ENCODE measurements at places on chromosomes 3 and 15.

GRCh38 chr15:63414474-63415120 lies 33.0 kb upstream of the CA12 start:
- no peak for DNase-seq

DNA sequence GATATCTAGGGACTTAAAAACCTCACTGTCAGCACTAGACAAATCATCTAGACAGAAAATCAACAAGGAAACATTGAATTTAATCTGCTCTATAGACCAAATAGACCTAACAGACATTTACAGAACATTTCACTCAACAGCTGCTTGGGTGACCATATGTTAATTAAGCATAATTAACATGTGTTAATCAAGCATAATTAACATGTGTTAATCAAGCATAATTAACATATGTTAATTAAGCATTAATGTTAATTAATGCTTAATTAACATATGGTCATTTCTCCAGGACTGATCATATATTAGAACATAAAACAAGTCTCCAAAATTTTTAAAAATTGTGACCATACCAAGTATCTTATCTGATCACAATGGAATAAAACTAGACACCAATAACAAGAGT lies 137.3 kb upstream of the MME start:
- DNase-seq, result no peak

DNA sequence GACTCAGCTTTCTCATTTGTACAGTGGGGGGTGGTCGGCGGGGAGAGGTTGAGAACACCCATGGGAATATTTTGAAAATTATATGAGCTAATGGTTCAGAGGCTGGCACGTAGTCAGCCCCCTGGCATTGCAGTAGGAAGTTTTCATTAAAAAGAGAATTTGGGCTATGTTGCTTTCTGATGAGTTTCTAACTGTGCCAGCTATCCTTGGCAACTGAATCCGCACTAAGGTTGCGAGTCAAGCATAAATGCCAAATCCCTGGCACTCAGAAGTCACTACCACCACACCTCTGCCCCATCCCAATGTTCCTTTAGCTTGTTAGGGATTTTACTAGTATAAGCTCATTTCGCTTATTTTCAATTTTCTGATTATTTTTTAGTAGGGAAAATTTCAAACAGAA lies 91.6 kb downstream of the DNASE1L3 start:
- DNase-seq, result no peak

GRCh38 chr3:168647582-168647981 lies 551.9 kb upstream of the GOLIM4 start:
- DNase-seq, result no peak

GRCh38 chr3:48429317-48429959 lies 448 bp downstream of the PLXNB1 start:
- peak; percentile 19 for DNase-seq

- no peak for DNase-seq
Measured at GRCh38 chr3:185702262-185703225, 116.4 kb downstream of the SENP2 start.

DNA sequence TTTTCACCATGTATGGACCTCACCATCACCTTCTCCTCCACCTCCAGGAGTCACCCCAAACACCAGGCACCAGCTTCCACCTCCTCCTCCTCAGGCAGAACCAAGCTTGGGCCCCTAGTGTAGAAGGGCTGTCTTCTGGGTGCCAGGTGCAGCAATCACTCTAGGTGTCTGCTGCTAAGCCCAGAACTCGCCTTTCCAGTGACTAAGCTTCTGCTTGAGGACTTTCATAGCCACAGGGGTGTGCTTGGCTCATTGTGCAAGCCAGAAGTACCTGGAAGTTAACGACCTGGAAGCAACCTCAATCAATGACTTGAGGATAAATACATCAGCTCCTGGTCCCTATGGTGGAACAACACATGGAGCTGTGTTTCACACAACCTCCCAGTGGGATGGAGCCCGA lies 49.8 kb upstream of the PXYLP1 start:
- DNase-seq, result no peak

DNA sequence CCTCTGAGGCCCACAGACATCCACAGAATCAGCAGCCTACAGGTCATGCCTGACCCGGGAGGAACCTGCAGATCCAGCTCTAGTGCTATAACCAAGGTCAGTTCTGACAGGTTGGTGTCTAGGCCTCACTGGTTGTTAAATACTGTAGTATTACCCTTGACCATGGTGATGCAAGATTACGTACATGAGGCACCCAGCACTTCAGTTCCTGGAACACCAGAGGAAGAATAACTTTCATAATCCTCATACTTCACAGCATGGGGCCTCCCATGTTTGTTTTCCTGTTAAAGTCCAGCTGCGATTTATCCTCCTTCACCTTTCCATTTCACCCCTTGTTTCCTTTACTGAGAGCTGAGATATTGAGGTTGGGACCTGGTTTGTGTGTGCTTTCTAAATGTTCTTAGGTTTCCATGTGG lies 34.4 kb upstream of the GLCE start:
- DNase-seq, result peak; percentile 37

- DNase-seq, result no peak
Measured at GRCh38 chr15:51126842-51127241, 32.1 kb upstream of the TNFAIP8L3 start.

GRCh38 chr3:52012699-52013098 lies 17.0 kb upstream of the RPL29 start:
- no peak for DNase-seq

DNA sequence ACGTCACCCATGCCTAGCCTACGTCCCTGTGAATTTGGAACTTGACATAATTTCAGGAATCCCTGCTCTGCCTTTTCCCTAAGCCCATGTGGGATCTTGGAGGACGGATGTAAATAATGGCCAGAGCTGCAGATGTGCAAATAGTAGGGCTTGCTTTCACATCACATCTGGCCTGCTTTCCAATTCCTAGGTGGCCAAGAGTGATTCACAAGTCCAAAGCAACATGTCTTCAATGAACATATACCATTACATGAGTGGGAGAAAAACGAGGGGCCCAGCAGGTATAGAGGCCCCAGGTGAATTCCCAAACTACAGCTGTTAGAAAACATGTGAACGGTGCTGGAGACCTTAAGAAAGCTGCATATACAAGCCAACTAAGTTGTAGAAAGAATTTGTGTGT lies 214.6 kb downstream of the MAGI1 start:
- no peak for DNase-seq

DNA sequence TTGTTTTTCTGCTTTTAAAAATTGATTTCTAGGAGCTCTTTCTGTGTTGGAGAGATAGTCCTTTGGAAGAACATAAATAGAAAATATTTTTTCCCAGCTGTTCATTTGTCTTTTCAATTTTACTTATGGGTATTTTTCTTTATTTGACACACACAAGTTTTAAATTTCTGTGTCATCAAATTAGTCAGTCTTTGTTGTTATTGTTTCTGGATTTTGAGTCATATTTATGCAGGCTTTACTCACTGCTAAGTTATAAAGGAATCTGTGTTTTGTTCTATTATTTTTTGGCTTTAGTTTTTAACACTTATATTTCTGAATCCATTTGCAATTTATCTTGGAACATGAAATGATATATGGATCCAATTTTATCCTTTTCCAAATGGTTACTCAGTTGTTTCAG lies 5.9 kb upstream of the GHSR start:
- no peak for DNase-seq

GRCh38 chr3:29605845-29606244 lies 325.0 kb downstream of the RBMS3 start:
- DNase-seq, result peak; percentile 63

DNA sequence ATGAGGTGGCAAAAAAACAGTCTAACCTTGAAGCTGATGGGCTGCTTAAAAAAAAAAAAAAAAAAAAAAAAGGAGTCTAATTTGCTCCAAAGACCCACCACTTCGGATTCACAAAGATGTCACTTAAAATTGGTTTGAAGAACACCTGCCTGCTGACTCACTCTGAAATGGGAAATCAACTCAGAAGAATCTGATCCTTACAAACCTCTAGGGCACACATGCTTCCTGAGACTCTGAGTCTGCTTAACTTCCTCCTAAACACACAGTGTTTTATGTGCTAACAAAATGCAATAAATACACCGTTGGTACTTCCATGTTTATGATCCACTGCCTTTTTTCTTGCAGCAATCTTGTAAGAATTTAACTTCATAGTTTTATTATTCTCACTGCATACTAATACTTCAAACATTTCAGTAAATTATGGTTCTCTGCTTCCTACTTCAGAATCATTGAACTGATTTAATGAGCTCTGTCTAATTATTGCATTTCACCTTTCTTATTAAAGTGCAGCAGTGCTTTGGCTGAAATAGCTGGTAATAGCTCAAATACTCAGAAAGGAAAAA lies 73.0 kb upstream of the FRMD4B start:
- no peak for DNase-seq

DNA sequence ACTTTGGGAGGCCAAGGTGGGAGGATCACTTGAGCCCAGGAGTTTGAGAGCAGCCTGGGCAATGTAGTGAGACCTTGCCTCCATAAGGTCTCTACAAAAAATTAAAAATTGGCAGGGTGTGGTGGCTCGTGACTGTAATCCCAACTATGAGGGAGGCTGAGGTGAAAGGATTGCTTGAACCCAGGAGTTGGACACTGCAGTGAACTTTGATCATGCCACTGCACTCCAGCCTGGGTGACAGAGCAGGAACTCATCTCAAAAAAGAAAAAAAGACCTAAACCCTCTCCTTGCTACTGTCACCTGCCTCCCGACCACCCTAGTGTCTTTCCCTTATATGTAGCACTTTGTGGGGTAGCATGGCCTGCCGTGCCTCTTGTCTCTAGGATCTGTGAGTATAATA lies 23.8 kb upstream of the AQP9 start:
- DNase-seq, result no peak

DNA sequence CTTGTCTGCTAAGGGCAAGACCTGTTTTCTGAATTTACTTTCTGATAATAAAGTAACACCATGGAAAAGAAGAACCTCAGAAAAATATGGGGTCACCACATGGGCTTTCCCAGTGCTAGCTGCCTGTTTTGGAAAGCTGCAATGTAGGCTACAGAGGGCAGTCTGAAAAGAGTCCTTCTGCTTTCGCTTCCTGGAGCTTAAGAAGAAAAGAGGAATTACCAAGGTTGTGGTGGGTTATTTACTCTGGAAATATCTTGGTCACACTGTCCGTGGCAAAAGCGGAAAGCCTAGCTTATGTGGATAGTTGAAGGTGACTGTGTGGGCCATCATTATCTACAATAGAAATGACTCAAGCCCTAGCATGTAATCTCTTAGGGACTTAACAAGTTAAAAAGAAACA lies 31.7 kb upstream of the IP6K2 start:
- no peak for DNase-seq

DNA sequence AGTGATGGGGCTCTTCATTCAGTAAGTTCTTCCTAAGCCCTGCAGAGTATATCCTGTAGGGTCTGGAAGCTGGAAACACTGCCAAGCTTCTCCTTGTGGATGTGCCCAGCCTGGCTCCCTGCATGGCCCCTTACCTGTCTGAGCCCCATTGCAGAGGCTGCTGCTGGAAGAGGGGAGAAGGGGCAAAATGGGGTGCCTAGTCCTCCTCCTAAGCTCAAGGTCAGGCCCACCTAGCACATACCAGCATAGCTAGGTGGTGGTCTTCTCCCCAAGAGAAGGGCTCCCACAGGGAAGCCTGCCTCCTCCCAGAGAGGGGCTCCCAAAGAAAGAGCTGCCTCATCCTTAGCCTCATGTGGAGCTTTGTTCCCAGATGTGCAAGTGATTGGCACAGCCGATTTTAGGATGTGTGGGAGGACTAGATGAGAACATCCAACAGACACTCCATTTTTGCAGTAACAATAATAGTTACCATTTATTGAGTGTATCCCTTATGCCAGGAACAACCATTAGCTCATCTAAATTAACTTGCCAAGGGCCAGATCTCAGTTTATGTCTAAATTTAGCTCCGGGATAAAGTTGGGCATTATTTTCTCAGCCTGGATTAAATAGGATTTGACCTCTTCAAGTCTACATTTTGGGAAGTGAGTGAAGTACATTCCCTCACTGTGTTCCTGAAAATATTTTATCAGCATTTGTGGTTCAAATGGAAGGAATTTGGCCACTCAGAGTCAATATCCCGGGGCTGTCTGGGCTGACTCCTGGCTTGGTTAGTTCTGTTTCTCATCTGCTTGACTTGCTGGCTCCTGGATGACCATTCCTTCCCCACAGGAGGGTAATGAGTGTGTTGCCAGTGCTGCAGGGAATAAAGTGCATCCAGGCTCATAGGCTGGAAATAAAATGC lies 291.1 kb upstream of the ROPN1 start:
- peak; percentile 46 for DNase-seq

DNA sequence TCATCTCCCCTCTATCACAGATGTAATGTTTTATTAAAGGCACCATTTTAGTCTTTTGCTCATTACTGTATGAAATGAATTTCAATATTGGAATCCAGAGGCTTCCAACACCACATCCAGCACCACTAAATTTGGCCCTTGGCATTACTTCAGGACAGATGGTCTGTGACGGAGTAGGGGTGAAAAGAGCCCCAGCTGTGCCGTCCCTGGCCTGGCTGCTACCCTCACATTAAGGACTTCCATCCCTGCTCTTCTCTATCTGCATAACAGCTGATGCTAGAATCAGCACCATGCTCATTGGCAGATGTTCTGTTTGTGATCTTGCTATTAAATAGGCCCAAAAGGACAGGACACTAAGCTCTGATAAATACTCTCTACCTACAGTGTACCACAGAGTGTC lies 152.9 kb downstream of the IL1RAP start:
- no peak for DNase-seq

GRCh38 chr3:134743006-134743405 lies 52.1 kb upstream of the EPHB1 start:
- no peak for DNase-seq

- peak; percentile 49 for DNase-seq
Measured at GRCh38 chr15:101276501-101277037, 716 bp downstream of the SELENOS start.

- DNase-seq, result no peak
Measured at GRCh38 chr3:119649761-119650160, 10.6 kb downstream of the POPDC2 start.

DNA sequence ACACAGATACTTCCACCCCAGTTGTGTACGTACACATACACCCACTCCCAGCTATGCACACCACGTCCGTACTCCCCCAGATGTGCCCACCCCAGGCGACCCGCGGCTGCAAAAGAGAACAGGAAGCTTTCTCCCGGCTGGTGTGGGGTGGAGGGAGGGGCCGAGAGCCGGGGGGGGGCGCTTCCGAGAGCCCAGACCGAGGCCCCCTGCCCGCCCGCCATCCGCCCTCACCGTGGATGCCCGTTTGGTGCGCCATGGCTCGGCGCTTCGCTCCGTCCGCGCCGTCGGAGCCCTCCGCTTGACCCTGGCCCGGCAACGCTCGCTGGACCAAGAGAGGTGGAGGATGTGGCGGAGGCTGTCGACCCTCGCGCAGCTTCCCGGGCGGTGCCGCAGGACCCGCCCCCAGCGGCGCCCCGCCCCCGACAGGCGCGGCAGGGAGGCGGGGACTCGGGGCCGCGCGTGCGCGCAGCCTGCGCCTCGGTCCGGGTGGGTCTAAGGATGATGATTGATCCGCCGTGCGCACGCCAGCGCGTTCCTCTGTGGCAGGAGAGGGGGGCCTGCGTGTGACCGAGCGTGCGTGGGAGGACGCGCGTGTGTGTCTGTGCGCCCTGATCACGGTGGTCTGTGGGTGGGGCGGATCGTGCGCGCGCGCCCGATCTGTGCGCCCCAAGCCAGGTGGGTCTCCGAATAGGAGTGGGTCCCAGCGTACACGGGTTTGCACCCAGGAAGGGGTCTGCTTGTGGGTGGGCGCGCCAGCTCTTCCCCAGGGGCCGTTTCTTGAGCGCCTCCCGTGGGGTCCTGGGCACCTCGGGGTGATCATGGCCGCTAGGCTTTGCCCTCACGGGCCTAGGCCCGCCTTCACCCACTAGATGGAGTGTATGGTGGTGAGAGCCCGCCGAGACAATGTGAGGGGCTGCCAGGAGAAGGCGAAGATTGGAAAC lies at the start of gene TWF2:
Gene TWF2, minus strand, starts transcription at position 398 of the 941 bp plus-strand sequence. Its CDS starts 142 bp downstream, at position 256.
- peak; percentile 69 for DNase-seq

GRCh38 chr3:169295912-169296570 lies 367.5 kb downstream of the MECOM start:
- DNase-seq, result no peak

- no peak for DNase-seq
Measured at GRCh38 chr3:152339881-152340505, 71.3 kb downstream of the MBNL1 start.

Data from AG10803 (cell line).